ENCODE measurements at places on chromosomes 11 and 22.
A peak's percentile ranks its signal among the peaks of the same experiment; 100 is the strongest.

GRCh38 chr11:130246738-130247137, 68.0 kb downstream of the ZBTB44 start:
- no peak for DNase-seq

DNA sequence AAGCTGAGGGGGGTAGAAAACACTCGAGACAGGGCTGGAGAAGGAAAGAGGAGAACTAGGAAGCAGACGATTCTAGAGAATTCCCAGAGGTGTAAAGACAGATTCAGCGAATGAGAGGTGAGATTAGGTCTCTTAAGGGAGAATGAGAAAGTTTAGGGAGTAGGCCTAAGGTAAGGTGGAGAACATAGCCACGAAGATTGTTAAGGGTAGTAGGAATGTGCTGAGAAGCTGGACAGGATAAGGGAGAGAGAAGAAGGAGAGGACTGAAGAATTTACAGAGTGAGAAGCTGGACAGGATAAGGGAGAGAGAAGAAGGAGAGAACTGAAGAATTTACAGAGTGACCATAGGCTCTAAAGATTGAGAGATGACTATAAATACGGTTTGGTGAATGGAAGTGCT, 908 bp downstream of the PPME1 start:
- DNase-seq = no peak

DNA sequence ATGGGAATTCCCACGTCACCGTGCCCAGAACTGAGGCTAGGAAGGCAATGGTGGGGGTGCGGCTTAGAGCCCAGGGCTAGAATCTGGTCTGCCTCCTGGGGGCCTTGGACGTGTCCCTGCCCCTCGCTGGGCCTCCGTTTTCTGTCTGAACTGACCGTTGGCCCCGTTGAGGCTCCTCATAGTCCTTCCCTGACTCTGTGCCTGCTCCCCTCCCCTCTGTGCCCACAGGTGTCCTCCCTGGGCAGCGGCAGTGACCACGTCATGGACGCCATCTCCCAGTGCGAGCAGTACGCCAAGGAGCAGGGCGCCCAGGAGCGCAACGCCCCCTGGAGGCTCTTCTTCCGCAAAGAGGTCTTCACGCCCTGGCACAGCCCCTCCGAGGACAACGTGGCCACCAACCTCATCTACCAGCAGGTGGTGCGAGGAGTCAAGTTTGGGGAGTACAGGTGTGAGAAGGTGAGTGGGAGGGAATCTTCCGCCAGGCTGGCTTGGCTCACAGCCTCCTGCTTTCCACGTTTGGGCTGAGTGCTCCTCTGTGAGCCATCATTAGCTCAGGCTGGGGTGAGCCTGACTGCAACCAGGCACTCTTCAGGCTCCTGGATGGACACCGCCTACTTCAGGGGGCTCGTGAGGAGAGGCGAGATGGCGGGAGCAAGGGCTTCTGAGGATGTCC, 63.9 kb downstream of the MYO7A start:
- peak; percentile 68 for DNase-seq

- no peak for DNase-seq
Measured at GRCh38 chr22:24159650-24160049, 21.6 kb upstream of the SUSD2 start.

GRCh38 chr11:70952191-70952590, 300.2 kb downstream of the SHANK2 start:
- no peak for DNase-seq

Data from neural crest cell (in vitro differentiated cells).